ENCODE measurements at places on chromosomes 5 and 9. TPM values are rescaled to one million over a fixed set of nuclear protein-coding genes. Genes with fewer than 3 reads are reported as not detected.
A peak's percentile ranks its signal among the peaks of the same experiment; 100 is the strongest.

DNA sequence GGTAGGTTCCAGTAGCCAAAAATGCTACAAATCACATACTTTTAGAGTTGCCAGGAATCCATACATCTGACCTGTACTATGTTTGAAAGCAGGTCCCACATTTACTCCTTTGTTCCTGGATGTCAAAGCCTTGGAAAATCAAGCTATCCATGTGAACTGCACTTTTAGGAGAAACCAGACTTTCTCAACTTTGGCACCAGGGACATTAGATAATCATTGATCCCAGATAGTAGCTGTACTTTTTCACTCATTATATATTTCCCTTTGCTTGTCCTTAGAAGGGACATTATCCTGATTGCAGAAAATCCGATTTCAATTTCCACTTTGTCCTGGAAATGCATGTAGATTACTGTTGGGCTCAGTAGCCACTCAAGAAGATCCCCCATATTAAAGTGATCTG lies 44.1 kb upstream of the SLC28A3 start:
- no peak for DNase-seq

Gene DMGDH
- total RNA-seq: not detected

Gene CXXC5
- total RNA-seq: 133 TPM

- DNase-seq: peak; percentile 21
Measured at GRCh38 chr5:147216552-147217154, 18.2 kb upstream of the STK32A start.

GRCh38 chr5:142650881-142651280 lies 35.0 kb downstream of the FGF1 start:
- no peak for DNase-seq
